ENCODE measurements at places on chromosomes 16 and 17.
A peak's percentile ranks its signal among the peaks of the same experiment; 100 is the strongest.

GRCh38 chr16:69724414-69724873 lies 1.9 kb downstream of the NQO1 start:
- DNase-seq, result no peak

GRCh38 chr16:8851761-8852403 lies 16.9 kb downstream of the CARHSP1 start:
- no peak for DNase-seq

- DNase-seq, result no peak
Observed at GRCh38 chr16:86232496-86232895, 277.8 kb upstream of the FOXF1 start.

GRCh38 chr17:68292689-68293040 lies 1.4 kb downstream of the ARSG start:
- DNase-seq, result no peak

- DNase-seq, result no peak
Observed at GRCh38 chr17:72945473-72945872, 147.0 kb downstream of the SLC39A11 start.

GRCh38 chr17:80730739-80731138 lies 186.1 kb downstream of the RPTOR start:
- no peak for DNase-seq

DNA sequence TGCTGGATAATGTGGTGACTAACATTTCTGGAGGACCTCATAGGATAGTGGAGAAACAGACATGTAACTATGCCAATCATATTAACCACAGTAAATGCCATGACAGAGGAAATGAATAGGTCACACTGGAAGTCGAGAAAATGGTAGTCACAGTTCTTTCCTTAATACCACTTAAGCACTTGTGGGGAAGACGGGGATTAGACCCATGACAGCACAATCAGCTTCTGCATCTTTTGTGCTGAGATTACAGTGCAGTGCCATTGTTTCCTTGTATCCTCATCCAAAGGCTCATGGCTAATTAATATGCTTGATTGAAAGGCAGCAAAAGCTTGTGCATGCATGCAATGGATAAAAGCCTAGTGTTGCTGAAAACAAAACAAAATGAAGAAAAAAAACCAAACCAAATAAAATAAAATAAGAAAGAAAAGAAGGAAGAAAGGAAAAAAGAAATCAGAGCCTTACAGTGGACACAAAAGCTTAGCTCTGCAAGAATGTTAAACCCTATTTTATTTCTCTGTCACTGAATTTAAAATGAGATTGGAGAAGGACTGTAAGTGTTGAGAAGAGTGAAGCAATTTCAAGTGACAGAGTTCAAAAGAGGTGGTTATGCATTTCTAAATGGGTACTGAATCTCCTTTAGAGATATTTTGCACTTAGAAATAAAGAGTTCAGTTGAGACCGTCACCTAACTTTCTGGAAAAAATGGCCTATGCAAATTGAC lies 1011.9 kb downstream of the CDH8 start:
- no peak for DNase-seq

DNA sequence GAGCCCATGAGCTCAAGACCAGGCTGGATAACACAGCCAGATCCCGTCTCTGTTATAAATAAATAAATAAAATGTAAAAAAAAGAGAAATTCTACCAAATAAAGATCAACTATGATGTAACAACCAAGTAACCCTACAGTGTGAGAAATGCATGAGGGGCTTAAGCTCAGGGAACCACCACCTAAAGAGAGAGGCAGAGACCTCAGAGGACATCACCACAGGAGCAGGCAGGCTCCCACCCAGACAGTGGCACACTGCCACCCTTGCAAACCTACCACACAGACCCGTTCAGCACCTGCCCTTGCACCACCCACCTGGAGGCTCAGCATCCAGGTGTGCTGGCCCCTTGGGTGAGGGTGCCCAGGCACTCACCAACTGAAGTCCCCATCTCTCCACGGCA lies 45.6 kb downstream of the ANKRD11 start:
- DNase-seq, result no peak

GRCh38 chr16:16076423-16076813 lies 127.0 kb downstream of the ABCC1 start:
- DNase-seq, result no peak

- no peak for DNase-seq
Observed at GRCh38 chr17:20702692-20703091, 123.2 kb downstream of the CDRT15L2 start.

DNA sequence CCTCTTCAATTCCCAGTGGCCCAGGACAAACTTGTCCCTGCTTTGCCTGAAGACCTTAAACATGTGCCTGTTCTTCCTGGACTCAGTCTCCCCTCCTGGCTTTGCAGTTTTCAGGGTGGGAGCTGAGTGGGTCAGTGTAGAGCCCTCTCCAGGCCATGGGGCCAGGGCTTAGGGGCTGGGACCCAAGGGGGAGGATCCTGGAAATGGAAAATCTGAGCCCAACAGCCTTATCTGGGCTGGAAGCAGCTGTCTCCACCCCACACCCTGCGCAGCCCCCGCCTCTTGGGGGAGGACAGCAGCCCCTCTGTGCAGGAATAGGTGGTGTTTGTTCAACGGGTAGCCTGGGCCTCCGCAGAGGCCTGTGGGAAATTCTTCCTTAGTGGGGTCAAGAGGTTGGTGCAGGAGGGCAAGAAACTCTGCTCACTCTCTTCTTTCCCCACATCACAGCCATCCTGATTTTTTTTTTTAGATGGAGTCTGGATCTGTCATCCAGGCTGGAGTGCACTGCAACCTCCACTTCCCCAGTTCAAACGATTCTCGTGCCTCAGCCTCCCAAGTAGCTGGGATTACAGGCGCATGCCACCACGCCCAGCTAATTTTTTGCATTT lies 6.8 kb upstream of the SMTNL2 start:
- no peak for DNase-seq

DNA sequence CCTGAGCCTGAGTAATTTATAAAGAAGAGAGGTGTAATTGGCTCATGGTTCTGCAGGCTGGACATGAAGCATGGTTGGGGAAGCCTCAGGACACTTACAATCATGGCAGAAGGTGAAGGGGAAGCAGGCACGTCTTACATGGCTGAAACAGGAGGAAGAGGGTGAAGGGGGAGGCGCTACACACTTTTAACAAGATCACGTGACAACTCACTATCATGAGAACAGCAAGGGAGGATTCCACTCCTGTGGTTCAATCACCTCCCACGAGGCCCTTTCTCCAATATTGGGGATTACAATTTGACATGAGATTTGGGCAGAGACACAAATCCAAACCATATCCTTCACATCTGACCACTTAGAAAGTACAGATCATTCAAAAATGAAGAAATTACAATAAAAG lies 110.6 kb upstream of the SHISA6 start:
- DNase-seq, result no peak

- DNase-seq, result peak; percentile 79
Observed at GRCh38 chr17:82297714-82298537, 19.5 kb downstream of the CD7 start.

DNA sequence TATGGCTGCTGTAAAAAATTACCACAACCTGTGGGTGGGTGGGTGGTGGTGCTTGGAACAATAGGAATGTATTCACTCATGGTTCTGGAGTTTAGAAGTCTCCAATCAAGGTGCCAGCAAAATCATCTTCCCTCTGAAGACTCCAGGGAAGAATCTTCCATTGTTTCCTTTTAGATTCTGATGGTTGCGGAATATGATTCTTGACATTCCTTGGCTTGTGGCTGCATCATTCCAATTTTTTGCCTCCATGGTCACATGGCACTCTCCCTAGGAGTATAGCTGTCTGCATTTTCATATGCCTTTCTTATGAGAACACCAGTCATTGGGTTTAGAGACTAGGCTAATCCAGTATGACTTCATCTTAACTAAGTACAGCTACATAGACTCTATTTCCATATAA lies 401.0 kb downstream of the HS3ST3B1 start:
- DNase-seq, result no peak

GRCh38 chr16:84358601-84359295 lies 9.6 kb upstream of the ATP2C2 start:
- DNase-seq, result no peak

GRCh38 chr17:60920107-60920506 lies 242.5 kb downstream of the BCAS3 start:
- no peak for DNase-seq

DNA sequence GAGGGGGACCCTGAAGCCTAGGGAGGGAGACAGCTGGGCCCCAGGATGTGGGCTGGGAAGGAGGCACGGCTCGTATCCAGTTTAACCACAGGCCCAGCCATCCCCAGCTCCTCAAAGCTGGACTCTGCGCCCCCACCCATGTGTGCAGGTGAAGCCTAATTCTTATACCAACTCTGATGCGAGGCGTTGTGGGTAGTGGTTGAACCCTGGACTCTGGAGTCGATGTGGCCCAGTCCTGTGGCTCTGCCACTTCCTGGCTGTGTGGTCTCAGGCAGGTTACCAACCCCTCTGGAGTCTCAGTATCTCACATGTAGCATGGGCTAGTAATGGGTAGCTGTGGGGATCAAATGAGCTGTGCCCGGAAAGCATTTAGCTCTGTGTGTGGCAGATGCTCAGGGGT lies 60.4 kb upstream of the TOB1 start:
- no peak for DNase-seq

GRCh38 chr16:11141409-11142260 lies 114.4 kb downstream of the SOCS1 start:
- DNase-seq, result no peak

DNA sequence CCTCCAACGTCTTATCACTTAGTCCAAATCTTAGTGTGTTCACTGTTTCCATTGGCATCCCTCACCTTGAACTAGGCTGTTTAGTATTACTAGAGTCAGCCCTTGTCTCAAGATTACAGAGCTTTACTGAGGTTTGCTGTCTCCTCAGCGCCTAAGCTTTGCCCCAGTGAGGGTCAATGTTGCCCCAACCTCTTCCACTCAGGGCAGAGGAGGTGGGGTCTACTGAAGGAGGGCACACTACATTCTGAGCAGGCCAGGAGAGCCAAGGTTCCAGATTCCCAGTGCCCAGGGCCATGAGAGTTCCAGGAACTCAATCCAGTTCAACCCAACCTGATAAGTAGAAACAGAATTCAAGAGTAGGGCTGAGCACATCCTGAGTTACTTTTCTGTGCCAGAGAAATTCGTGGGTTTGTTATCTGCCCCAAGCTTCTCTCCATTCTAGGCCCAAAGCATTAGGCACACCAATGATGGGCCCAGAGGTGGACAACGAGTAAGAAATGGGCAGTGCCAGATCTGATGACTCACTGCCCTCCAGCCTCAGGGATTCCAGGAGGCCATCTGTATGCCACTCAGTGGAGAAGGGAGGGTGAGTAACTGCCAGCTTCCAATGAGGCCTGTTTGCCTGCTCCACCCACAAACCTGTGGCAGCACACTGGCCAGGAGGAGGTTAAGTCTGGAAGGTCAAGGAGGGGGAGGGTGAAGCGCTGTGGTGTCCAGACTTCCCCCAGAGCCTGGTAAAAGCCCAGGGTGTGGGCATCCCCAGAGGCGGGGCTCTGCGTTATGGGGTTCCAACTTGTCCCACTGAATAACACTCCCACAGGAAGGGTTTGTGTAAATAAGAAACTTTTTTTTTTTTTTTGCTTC lies 8.2 kb downstream of the TUBG2 start:
- no peak for DNase-seq

GRCh38 chr17:57941384-57942370 lies 13.5 kb downstream of the CUEDC1 start:
- no peak for DNase-seq

- DNase-seq, result no peak
Observed at GRCh38 chr17:81811705-81812570, 8.0 kb downstream of the GCGR start.

- DNase-seq, result peak; percentile 70
Observed at GRCh38 chr17:45077643-45078042, 16.5 kb downstream of the NMT1 start.

- no peak for DNase-seq
Observed at GRCh38 chr17:65023791-65024190, 32.7 kb downstream of the GNA13 start.

- DNase-seq, result no peak
Observed at GRCh38 chr17:41785091-41785858, 1.2 kb downstream of the JUP start.

DNA sequence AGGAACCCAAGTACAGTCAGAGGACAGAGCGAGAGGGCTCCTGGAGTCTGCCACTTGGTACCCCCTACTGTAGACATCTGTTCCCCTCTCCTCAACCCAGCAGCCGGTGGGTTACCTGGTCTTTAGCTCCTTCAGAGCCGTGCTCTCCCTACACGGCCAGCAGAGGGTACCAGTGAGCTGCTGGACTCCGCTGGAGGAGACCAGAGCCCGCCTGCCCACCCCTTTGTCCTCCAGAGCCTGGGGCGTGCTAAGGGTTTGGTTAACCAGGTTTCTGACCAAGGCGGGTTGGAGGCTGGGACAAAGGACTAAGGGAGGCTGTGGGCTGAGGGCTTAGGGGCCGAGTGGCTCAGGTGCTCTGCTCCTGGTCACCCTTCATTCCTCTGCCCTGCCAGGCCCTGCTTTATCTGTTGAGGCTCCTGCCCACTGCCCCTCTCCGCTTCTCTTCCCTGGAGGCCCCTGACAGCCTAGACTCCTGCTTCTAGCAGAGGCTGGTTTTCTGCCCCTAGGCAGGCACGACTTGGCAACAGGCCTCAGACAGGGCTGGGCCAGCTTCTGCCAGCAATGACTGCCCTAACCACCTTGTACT lies 2.7 kb upstream of the HSD11B2 start:
- DNase-seq, result peak; percentile 55

DNA sequence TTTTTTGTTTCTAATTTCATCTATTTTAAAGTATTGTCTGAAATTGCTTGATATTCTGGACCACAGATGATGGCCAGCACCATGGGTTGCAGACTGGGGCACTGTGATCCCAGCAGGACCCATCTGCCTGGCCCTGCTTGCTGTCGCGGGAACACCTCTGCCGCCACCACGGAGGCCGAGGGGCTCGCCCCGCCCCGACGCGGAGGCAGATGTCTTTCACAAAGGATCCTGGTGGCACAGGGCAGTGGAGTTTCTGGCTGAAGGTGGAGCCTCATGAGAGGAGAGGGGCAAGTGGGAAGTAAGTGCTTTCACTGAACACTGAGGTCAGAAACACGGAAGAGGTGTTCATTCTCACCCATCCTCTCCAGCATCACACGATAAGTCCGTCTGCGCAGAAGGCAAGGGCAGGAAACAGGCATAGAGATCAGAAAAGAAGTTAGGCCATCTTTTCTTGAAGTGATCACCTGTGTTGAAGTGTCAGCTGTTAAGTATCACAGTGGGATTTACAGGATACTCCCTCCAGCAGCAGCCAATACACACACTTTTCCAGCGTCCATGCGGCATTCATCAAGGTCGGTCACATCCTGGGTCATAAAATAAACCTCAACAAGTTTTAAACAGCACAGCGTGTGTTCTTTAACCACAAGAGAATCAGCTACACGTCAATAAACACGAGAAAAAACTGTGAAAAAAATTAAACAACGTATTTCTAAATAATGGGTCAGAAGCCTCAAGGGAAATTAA lies 194.5 kb downstream of the RPTOR start:
- no peak for DNase-seq

Data from inflammatory macrophage (primary cell).